ENCODE measurements at places on chromosomes 6 and 20.

GRCh38 chr6:89148016-89148750, 2.3 kb downstream of the PM20D2 start:
- DNase-seq: no peak

- DNase-seq: no peak
Observed at GRCh38 chr6:32192608-32193039, at the start of gene GPSM3. Gene GPSM3 (minus strand): TSS chr6:32192643. CDS start chr6:32192513, 130 bp downstream.

DNA sequence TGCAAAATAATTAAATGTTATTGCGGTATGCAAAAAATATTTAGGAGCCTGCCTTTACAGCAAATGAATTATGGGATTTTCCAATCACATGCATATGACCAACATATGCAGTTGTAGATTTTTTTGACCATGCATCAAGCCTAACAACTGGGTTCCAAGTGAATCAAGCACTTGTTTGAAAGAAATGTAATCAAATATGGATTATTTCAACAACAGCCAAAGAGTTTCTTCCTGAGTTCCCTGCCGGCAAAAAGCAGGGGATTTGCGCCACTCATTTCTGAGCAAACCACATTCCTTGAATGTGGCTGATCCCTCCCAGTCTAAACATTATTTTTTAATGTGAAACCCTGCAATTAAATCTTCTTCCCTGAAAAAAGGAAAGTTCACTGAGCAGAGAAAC, 100.1 kb upstream of the ADTRP start:
- DNase-seq: no peak

DNA sequence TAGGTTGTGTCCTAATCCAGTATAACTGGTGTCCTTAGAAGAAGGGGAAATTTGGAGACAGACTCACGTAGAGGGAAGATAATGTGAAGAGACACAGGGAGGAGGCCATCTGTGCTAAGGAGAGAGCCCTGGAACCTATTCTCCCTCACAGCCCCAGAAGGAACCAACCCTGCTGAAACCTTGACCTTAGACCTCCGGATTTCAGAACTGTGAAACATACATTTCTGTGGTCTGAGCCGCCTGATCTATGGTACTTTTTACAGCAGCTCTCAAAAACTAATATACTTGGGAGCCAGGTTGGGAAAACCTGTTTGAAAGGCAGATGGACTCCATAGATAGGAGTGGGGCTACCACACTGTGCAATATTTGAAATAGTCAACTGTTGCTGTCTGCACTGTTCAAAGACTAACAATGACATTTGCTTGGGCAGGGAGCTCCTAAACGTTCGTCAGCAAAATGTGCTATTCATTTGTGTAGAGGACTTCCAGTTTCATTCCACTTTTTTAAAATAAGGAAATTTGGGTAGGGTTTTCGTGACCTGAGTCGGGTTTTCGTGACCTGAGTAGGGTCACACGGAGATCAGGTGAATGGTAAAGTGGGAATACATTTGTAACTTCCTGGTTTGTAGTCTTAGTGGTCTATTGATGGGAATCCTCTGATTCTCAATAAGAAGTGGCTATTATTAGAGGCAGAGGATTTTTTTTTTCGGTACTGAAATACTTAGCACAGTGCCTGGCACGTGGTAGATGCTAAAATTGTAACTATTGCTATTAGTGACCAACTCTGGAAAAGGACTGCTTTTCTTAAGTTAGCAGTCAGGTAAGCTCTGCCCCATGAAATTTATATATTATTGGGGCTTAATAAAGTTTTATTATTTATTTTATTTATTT, 11.4 kb downstream of the TAGAP start:
- no peak for DNase-seq

- peak; percentile 44 for DNase-seq
Observed at GRCh38 chr20:39897058-39897457, 792.0 kb downstream of the MAFB start.

DNA sequence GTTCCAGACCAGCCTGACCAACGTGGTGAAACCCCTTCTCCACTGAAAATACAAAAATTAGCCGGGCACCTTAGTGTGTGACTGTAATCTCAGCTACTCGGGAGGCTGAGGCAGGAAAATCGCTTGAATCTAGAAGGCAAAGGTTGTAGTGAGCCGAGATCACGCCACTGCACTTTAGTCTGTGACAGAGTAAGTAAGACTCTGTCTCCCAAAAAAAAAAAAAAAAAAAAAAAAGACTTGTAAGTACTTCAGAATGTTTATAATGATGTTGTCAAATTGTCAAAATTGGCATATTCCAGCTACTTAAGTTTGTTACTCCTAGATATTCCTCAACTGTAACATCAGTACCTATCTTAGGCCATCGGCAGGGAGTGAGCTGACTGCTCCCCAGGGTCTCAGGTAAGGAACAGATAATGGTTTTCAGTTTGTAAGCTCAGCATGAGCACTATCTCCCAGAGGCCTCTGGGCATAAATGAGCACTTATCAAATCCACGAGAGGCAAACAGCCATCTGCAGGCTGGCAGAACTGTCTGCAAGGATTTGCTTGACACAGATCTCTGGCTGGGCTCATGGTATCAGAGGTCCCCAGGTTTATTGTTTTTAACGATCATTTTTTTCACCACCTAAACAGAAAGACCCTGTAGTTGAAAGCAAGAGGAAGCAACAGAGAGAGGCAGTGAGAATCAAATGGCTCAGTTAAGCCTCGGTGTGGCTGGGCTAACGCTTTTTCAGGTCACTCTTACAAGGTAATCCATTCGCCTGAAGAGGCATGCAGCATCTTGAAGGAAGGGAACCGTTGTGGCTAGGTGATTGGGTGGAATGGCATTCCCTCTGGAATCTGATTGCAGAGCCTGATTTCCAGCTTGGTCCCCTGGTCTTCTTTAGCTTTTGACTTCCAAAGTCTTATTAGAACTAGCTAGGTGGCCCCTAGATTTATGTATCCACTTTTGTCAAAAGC, 115.9 kb downstream of the LY86 start:
- DNase-seq: no peak

DNA sequence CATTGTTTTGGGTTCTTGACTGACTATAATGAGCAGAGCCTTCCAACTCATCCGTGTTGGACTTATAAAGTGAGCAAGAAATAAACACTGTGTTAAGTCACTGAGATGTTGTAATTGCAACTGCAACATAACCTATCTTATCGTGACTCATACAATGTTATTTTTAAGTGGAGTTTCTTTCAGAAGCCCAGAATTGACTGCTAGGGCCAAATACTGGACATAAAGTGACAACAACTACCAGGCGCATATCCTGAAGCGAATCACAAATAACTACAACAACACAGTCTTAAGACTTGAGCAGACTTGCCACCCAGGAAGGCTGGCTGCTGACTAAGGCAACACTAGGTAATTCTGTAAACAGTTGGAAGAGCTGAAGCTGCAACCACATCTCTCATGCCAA, 326.6 kb downstream of the COL12A1 start:
- no peak for DNase-seq

DNA sequence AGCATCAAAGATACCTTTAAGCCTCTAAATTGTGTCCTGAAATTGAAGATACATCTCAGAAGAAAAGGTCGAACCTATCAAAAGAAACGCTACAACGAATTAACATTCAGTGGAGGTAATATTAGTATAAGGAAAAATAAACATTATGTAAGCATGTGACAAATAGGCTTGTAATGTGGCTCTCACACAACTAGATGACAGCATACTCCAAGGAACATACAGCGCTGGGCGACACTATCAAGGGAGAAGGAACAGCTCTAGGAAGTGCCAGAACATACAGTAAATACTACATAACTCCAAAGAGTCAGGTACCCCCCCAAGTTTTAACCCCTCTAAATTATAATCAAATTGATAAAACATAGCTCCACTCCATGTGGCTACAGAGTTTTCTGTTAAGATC, 103.5 kb downstream of the LAMP5 start:
- peak; percentile 64 for DNase-seq

GRCh38 chr6:152170702-152171667, 363.5 kb downstream of the ESR1 start:
- DNase-seq: no peak

DNA sequence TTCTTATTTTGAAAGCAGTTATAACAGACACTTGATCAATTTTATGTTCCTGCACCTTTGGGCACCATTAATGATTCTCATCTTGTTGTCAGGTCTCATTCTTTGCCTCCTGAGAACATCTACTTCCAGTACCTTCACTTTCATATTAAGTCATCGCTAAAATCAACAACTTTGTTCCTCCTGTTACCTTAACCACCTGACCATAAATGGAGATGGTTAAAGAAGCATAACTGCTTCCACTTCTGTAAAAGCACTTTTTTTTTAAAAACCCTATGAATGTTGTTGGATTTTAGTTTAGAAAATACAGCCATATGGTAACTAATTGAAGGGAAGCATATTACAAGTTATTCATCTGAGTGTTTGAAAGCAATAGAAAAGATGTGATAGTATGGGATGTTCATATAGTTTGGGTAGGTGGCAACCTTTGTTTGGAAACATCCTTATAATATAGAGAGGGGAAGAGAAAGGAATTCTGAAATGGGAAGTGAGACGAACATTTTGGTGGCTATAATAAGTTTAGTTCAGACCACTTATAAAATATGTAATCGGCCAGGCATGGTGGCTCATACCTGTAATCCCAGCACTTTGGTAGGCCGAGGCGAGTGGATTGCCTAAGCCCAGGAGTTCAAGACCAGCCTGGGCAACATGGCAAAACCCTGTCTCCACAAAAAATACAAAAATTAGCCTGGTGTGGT, 53.9 kb downstream of the AFG1L start:
- no peak for DNase-seq

GRCh38 chr6:151257985-151258445, 18.2 kb downstream of the AKAP12 start:
- no peak for DNase-seq

All from urothelium cell line (cell line).